HFFc6 (cell line): ENCODE measurements at places on chromosomes 12 and 14. TPM values are rescaled to one million over a fixed set of nuclear protein-coding genes. Genes with fewer than 3 reads are reported as not detected.

- no peak overlapping the region for H3K27ac ChIP-seq
- peaks cover 5% of the 10 kb centered on the region for H3K27me3 ChIP-seq
- no peak overlapping the region for H3K4me3 ChIP-seq
- no peak for DNase-seq
- H3K36me3 ChIP-seq: peaks cover 13% of the 10 kb centered on the region
These were observed 113.4 kb upstream of the CPM start for GRCh38 chr12:69046363-69046762.

DNA sequence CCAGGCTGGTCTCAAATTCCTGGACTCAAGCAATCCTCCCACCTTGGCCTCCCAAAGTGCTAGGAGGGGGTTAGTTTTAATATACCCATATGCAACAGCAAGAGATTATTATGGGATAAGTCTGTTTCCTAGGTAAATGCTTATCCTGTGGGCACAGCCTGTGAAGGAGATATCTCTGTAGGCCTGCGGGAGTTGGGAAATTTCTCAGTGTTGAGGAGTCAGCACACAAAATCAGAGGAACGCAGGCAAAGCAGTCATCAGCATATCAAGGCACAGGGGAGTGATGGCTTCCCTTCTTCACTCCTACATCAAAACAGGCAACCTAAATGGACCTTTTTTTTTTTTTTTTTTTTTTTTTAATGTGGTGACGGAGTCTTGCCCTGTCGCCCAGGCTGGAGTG lies 20.9 kb upstream of the TMED10 start:
- no peaks in the 10 kb centered on the region for H3K36me3 ChIP-seq
- no peaks in the 10 kb centered on the region; the same call in 1 of the 2 replicates for H3K27me3 ChIP-seq
- DNase-seq: no peak
- no peak overlapping the region for H3K27ac ChIP-seq
- H3K4me1 ChIP-seq: peaks cover 26% of the 10 kb centered on the region
- H3K4me3 ChIP-seq: no peak overlapping the region

GRCh38 chr12:116525418-116526001 lies 33.7 kb upstream of the MAP1LC3B2 start:
- peaks cover 77% of the 10 kb centered on the region for H3K4me1 ChIP-seq
- peak; percentile 92 for DNase-seq
- peaks cover 6% of the 10 kb centered on the region for H3K27me3 ChIP-seq
- peak overlapping the region; percentile 100 for H3K27ac ChIP-seq
- peaks cover 7% of the 10 kb centered on the region; the same call in 1 of the 2 replicates for H3K36me3 ChIP-seq
- peak overlapping the region; percentile 83 for H3K4me3 ChIP-seq

DNA sequence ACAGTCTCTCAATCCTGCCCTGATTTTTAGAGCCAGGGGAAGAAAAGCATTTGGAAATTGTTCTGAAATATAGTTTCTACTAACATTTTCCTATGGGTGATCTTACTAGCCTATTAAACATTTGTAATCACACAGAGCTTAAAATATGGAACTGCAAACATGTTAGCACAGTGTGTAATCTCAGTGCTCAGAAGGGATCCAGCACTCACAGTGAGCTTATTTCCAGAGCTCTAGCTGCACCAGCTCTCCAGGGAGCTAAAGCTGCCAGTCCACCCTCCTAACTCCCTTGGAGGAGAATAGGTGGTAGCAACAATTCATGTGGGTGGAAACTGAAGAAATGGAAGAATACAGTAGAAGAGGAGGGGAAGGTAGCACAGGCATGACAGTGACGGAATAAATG lies 64.9 kb upstream of the SYT1 start:
- H3K36me3 ChIP-seq: peaks cover 6% of the 10 kb centered on the region; the same call in 1 of the 2 replicates
- no peak for DNase-seq

DNA sequence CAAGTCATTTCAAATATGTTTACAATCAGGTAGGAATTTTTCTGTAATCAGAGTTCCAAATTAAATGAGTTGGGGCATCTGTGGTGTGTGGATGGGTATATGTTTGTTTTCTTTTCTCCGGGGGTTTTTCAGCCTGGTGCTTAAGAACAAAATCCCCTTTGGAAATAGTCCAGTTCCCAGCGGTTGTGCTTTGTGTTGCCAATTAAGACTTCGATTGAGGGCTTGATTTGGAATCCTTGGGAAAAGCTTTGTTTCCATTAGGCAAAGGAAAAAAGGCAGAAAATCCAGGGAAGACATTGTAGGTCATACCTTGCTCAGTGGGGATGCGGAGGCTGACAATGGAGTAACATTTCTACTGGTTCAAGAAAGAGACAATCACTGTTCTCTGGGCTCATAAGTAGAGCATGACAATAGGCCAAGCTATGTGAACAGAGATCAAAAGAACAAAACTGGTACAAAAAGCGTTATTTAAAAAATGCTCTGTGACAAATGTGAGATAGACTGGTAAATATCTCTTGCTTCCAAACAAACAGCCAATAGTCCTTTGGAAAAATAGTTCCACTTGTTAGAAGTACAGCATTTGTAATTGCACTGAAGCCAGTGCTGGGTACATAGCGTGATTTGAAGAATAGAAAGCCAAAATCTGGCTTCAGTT lies 79.7 kb downstream of the EML1 start:
- H3K4me1 ChIP-seq: peaks cover 5% of the 10 kb centered on the region; the same call in 1 of the 2 replicates
- no peaks in the 10 kb centered on the region for H3K27me3 ChIP-seq
- DNase-seq: no peak

GRCh38 chr14:93295541-93296220 lies 37.2 kb downstream of the BTBD7 start:
- no peak overlapping the region for H3K4me3 ChIP-seq
- no peaks in the 10 kb centered on the region for H3K27me3 ChIP-seq
- no peak overlapping the region for H3K27ac ChIP-seq
- DNase-seq: no peak
- peaks cover 24% of the 10 kb centered on the region for H3K4me1 ChIP-seq
- H3K36me3 ChIP-seq: peaks cover 6% of the 10 kb centered on the region; the same call in 1 of the 2 replicates

GRCh38 chr12:55610598-55610997 lies 26.1 kb upstream of the OR10P1 start:
- no peaks in the 10 kb centered on the region for H3K4me1 ChIP-seq
- no peaks in the 10 kb centered on the region for H3K36me3 ChIP-seq
- DNase-seq: no peak
- no peak overlapping the region for H3K4me3 ChIP-seq
- H3K27me3 ChIP-seq: peaks cover 3% of the 10 kb centered on the region; the same call in 1 of the 2 replicates
- H3K27ac ChIP-seq: no peak overlapping the region

- H3K36me3 ChIP-seq: peaks cover 2% of the 10 kb centered on the region; the same call in 1 of the 2 replicates
- no peak overlapping the region for H3K27ac ChIP-seq
- H3K27me3 ChIP-seq: peaks cover 38% of the 10 kb centered on the region
These were observed 11.5 kb downstream of the FOXA1 start for GRCh38 chr14:37583358-37584210.

GRCh38 chr12:6288235-6288634 lies 22.2 kb upstream of the PLEKHG6 start:
- H3K36me3 ChIP-seq: no peaks in the 10 kb centered on the region
- peaks cover 59% of the 10 kb centered on the region for H3K4me1 ChIP-seq
- peak overlapping the region; percentile 95 for H3K27ac ChIP-seq
- H3K27me3 ChIP-seq: no peaks in the 10 kb centered on the region
- H3K4me3 ChIP-seq: peak overlapping the region; percentile 16; the same call in 1 of the 2 replicates

GRCh38 chr14:90675399-90675798 lies 140.8 kb downstream of the TTC7B start:
- H3K4me3 ChIP-seq: no peak overlapping the region; the same call in 1 of the 2 replicates
- peaks cover 10% of the 10 kb centered on the region for H3K36me3 ChIP-seq
- peak overlapping the region; percentile 81 for H3K27ac ChIP-seq
- peaks cover 46% of the 10 kb centered on the region for H3K4me1 ChIP-seq

DNA sequence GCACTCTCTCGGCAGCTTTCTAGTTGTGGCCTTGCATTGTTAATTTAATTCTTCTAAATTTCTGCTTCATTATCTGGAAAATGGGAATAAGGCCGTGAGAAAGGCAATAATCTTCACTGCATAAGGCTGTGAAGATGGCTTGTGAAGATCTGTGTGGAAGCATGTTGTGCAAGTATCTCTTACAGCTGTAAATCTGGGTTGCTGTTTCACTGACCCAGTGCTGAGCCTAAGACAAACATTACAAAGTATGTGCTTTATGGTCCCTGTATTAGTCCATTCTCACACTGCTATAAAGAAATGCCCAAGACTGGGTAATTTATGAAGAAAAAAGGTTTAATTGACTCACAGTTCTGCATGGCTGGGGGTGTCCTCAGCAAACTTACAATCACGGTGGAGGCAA lies 101.0 kb upstream of the PTPRR start:
- H3K36me3 ChIP-seq: no peaks in the 10 kb centered on the region
- no peaks in the 10 kb centered on the region for H3K27me3 ChIP-seq
- H3K27ac ChIP-seq: no peak overlapping the region
- H3K4me3 ChIP-seq: no peak overlapping the region
- no peak for DNase-seq
- H3K4me1 ChIP-seq: no peaks in the 10 kb centered on the region

DNA sequence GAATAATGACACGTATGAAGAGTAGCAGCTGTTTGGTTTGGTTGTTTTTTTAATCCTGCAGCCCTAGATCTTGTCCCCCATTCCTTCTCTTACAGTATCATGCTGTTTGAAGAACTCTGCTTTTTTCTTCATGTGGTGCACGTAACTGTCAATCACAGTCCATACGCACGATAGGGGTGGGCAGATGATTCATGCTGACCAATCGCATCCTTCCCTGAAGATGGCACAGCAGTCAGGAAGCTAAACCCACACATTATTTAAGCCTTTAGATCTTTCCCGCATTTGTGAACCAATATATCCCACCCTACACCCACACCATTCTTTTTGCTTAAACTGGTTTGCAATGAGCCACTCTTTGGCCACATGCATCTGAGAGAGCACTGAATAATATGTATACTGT lies 158.9 kb upstream of the PLEKHA5 start:
- no peak for DNase-seq
- no peaks in the 10 kb centered on the region for H3K36me3 ChIP-seq
- no peaks in the 10 kb centered on the region for H3K4me1 ChIP-seq

GRCh38 chr14:69968132-69968531 lies 88.9 kb downstream of the SMOC1 start:
- H3K4me1 ChIP-seq: no peaks in the 10 kb centered on the region
- peaks cover 1% of the 10 kb centered on the region for H3K27me3 ChIP-seq
- no peak overlapping the region for H3K4me3 ChIP-seq

DNA sequence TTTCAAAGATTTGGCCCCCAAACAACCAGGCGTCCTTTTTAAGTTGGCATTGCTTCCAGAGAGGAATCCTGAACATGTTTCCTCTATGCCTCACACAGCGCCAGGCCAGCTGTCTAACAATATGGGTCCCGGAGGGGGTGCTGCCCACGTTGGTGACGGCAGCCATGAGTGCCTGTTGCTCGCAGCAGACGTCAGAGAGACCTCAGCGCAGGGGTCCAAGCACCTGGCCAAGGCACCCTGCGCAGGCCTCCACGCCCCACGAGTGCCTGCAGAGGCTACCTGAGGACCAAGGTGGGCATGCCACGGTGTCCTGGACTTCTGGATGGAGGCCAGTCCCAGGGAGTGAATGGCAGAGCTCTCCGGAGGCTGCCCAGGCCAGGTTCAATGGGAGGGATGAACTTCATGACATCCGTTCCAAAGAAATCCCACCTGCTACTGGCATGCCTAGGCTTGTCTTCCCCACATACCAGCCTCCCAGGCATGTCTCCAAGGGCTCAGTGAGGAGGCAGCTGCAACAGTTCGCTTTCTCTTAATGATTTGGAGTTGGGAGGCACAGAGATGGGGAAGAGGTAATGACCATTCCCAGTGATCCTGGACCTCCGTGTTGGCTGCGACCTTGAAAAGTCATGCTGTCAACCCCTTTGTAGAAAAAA lies 11.6 kb upstream of the FOXN3 start:
- H3K36me3 ChIP-seq: peaks cover 3% of the 10 kb centered on the region; the same call in 1 of the 2 replicates
- H3K27me3 ChIP-seq: peaks cover 4% of the 10 kb centered on the region
- H3K27ac ChIP-seq: peak overlapping the region; percentile 79
- H3K4me1 ChIP-seq: peaks cover 67% of the 10 kb centered on the region

GRCh38 chr14:34678306-34678705 lies 36.1 kb downstream of the CFL2 start:
- DNase-seq: no peak
- no peaks in the 10 kb centered on the region for H3K36me3 ChIP-seq
- peak overlapping the region; percentile 19; the same call in 1 of the 2 replicates for H3K4me3 ChIP-seq
- H3K4me1 ChIP-seq: peaks cover 26% of the 10 kb centered on the region

DNA sequence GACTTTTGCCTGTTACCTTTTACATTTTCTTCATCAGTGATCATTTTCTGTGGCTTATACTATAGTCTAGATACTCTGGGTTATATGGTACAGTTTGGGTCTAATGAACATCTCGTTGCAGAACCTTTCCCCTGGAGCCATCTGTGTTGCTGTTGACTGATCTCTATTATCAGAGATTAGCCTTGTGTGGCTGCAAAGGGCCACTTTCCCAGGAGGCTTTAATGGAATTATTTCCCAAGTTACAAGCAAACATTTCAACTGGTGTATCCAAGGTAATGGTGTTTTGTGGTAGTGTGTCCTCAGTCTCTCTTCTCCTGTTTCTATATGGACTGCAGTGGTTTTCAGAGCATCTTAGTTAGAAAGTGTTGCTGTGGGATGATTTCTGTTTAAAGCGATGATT lies 25.9 kb downstream of the UTP20 start:
- DNase-seq: no peak
- no peaks in the 10 kb centered on the region for H3K27me3 ChIP-seq
- H3K4me3 ChIP-seq: no peak overlapping the region
- H3K4me1 ChIP-seq: no peaks in the 10 kb centered on the region
- peaks cover 23% of the 10 kb centered on the region for H3K36me3 ChIP-seq
- H3K27ac ChIP-seq: no peak overlapping the region

- no peak overlapping the region for H3K27ac ChIP-seq
- no peak overlapping the region for H3K4me3 ChIP-seq
- H3K36me3 ChIP-seq: no peaks in the 10 kb centered on the region
- no peak for DNase-seq
- H3K27me3 ChIP-seq: peaks cover 2% of the 10 kb centered on the region; the same call in 1 of the 2 replicates
These were observed 6.3 kb upstream of the LRIG3 start for GRCh38 chr12:58926586-58926985.

- no peak overlapping the region for H3K4me3 ChIP-seq
- H3K27me3 ChIP-seq: peaks cover 14% of the 10 kb centered on the region
- no peak for DNase-seq
- H3K4me1 ChIP-seq: peaks cover 5% of the 10 kb centered on the region; the same call in 1 of the 2 replicates
These were observed 1.3 kb upstream of the MAP3K9 start for GRCh38 chr14:70810621-70811020.

DNA sequence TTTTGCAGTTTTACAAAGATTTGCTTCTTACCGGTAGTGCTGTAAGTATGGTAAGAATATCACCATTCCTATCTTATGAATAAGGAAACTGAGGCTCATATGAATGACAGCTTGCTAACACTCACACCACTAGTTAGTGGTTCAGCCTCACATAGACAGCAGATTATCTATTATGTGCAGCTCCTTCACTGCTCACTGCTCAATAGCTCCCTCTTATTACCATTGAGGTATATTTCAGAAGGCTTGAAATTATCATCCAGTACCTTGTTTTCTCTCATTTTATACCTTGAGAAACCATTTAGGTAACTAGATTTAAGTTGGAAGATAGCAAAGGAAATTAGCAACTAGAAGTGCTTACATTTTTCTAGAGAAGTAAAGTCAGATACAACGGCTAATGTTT lies 15.5 kb downstream of the RIC8B start:
- no peak overlapping the region for H3K27ac ChIP-seq
- no peak for DNase-seq
- no peaks in the 10 kb centered on the region for H3K27me3 ChIP-seq
- H3K4me1 ChIP-seq: peaks cover 17% of the 10 kb centered on the region
- peaks cover 51% of the 10 kb centered on the region for H3K36me3 ChIP-seq

Gene TMBIM6
- 467 to 491 TPM (median 485 TPM) in 3 replicates for total RNA-seq

Gene GPRC5D
- total RNA-seq: not detected in 3 replicates

Gene RNASE13
- total RNA-seq: not detected in 3 replicates

Gene SOAT2
- 0.12 to 0.36 TPM (median 0.14 TPM) in 3 replicates for total RNA-seq

Gene PPHLN1
- total RNA-seq: 59.1 to 63.4 TPM (median 61.2 TPM) in 3 replicates

Gene ADGRD1
- not detected in 3 replicates for total RNA-seq

Gene TAS2R42
- not detected in 3 replicates for total RNA-seq

Gene TBX3
- 108 to 128 TPM (median 108 TPM) in 3 replicates for total RNA-seq

Gene TSHR
- not detected in 3 replicates for total RNA-seq

Gene MYO1A
- total RNA-seq: not detected in 3 replicates

Gene ADAM21
- total RNA-seq: 0.41 to 0.63 TPM (median 0.56 TPM) in 3 replicates

Gene TAC3
- not detected in 3 replicates for total RNA-seq

Gene TAS2R8
- total RNA-seq: not detected in 3 replicates

Gene TMCC3
- not detected in 3 replicates for total RNA-seq

Gene TGM1
- 0.90 to 1.7 TPM (median 1.1 TPM) in 3 replicates for total RNA-seq

Gene GLS2
- not detected in 3 replicates for total RNA-seq

Gene TRIM9
- total RNA-seq: not detected in 3 replicates
